CD4-positive, alpha-beta T cell treated with Interleukin-6 for 4 hours (primary cell): ENCODE measurements at places on chromosomes 5 and 9.

GRCh38 chr5:168042284-168043068 lies 249.0 kb upstream of the WWC1 start:
- no peak for DNase-seq

- peak; percentile 20 for DNase-seq
Observed at GRCh38 chr5:157267025-157267424, 1.1 kb downstream of the CYFIP2 start.

DNA sequence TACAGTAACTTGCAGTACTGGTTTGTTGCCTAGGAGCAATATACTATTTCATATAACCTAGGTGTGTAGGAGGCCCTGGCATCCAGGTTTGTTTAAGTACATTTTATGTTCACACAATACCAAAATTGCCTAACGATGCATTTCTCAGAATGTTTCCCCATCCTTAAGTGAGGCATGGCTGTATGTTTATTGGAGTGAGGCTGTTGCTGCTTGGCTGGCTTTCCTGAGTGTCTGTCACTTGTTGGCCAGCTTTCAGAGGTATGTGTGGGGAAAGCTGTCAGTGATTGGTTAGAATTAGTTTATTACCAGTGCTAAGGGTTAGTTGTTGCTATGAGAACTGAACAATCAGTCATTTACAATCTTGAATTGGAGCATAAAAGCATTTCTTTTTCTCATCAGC lies 154.1 kb upstream of the CDH12 start:
- no peak for DNase-seq

GRCh38 chr5:122844136-122844909 lies 1.1 kb upstream of the SNX24 start:
- DNase-seq: peak; percentile 21

DNA sequence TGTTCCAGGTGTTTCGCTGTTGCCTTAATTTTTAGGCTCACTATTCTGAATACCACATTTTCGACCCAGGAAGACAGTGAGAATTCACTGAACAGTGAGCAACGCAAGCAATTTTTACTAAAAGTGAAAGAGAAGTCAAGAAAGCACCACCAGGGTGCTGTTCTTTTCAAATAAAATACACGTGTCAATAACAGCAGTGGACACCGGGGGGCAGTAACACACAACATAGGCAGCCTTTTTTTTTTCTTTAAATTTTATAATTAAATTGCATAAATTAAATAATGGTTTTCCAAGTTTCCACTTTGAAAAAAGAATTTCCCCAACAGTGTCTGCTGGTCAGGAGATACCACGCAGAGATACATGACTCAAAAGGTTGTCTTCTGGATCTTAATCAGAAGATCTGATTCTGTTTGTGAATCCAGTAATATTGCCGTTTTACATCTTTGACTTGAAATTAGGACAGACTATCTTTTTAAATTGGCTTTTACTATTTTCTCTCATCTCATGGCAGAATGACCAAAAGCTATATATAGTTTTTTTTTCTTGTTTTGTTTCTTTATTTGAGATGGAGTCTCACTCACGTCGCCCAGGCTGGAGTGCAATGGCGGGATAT lies 47.1 kb upstream of the SH3GL2 start:
- DNase-seq: no peak

GRCh38 chr5:6361101-6361500 lies 17.2 kb downstream of the MED10 start:
- DNase-seq: no peak

GRCh38 chr5:79692596-79692995 lies 3.0 kb downstream of the CMYA5 start:
- DNase-seq: no peak

DNA sequence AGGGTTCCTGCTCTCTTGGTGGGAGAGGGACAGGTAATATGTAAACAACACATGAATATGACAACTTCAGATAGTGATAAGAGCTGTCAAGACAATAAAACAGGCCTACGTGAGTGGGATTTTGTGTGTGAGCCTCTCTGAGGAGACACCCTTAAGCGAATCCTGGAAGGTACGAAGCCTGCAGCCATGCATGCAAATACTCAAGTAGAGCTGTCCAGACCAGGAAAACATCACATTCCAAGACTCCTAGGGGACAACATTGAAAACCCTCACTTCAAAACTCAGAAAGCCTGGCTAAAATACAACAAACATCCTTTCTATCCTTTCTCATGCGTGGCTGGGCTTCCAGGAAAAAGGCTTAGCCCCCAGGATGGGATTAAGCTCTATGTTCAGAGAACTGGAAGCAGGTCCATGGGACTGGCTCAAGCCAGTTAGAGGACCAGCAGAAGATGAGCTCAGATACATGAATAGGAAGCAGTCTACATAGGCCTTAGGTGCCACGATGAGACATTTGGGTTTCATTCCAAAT lies 124.8 kb upstream of the IQGAP2 start:
- no peak for DNase-seq

DNA sequence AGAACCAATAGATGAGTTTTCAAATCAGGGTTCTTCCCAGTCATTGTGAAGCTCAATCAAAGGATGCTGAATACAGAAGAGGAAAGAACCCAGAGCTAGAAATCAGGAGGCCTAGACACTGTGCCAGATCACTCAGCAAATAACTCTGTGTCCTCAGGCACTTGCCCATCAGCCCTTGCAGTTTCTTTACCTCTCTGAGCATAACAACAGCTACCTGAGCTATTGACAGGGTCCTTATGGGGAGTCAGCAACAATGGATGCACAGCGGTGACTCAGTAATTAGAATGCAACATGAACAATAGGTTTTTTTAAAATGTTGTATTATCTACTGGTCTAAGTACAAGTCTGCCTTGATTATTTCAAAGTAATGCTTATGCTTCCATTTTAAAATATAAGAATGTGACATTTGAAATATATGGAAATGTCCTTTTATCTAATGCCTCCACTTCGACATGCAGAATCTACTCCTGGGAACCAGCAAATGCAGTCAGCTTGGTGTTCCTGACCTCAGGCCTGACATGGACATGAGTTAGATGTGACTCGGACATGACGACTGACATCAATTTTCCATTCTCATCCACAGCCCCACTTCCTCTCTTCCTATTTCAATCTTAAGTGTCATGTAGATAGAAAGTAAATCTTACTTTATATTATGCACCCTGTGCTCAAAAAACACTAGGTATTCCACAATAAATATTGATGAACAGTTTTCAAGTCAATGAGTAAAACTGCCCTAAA lies 155.0 kb downstream of the TLE1 start:
- no peak for DNase-seq

- DNase-seq: peak; percentile 24
Observed at GRCh38 chr9:135797507-135798262, 95.7 kb downstream of the KCNT1 start.

- DNase-seq: no peak
Observed at GRCh38 chr5:82338771-82339373, 60.7 kb upstream of the RPS23 start.

DNA sequence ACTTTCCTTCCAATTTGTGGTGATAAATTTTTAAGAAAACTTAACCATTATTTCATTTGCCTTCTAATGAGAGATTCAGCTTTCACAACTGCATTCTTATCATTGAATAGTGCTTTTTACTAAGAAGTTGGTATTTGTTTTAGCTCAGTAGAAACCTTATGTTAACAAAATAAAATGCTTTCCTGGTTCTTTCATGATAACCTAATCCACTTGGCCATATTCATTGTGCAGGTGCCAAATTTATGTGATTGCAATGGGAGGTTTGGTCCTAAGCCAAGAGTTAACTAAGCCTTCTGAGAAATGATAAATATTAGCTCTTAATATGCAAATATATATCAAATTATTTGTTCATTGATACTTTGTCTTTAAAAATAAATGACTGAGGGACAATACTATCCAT lies 141.1 kb upstream of the TLE4 start:
- no peak for DNase-seq

DNA sequence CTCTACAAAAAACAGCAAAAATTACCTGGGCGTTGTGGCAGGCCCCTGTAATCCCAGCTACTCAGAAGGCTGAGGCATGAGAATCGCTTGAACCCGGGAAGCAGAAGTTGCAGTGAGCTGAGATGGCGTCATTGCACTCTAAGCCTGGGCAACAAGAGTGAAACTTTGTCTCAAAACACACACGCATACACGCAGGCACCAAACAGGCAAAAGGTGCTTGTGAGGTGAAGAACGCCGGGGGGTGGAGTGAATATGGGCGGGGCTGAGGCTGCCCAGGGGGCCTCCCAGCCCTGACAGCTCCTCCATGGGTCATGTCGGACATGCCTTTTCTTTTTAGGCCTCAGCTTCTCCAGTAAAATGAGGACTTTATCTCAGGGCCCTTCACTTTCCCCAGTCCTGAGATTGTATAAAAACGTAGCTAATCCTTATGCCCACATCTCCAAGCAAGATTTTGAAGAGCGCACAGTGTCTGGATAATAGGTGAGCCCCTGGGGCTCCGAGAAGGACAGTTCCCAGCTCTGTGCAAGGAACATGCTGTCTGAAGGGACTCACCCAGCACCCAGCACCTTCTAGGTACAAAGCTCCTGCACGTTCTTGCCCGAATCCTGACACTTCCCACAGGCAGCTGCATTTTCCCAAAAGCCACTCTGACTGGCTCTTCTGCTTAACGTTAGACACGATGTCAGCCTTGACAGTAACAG lies 168.3 kb downstream of the COL23A1 start:
- no peak for DNase-seq

DNA sequence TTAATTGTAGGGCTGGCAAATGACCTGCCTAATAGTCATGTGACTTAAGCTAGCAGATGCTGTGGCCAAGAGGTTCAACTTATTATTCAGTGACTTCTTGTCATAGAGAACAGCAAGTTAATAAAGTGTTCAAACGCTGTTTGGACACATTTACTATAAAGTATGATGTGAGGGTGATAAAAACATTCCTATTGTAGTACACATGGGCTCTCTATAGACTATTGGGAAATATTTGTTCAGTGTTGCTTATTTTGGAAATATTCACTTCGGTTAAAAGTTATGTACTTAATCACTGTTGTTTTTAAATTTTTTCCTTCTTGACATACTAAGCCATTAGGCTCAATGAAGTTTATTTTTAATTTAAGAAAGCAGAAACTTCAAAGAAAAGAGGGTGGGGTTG lies 345.0 kb downstream of the NNT start:
- no peak for DNase-seq

GRCh38 chr5:54243483-54244080 lies 66.8 kb downstream of the ARL15 start:
- DNase-seq: peak; percentile 43

- no peak for DNase-seq
Observed at GRCh38 chr9:683509-684021, 157.9 kb upstream of the DMRT1 start.

DNA sequence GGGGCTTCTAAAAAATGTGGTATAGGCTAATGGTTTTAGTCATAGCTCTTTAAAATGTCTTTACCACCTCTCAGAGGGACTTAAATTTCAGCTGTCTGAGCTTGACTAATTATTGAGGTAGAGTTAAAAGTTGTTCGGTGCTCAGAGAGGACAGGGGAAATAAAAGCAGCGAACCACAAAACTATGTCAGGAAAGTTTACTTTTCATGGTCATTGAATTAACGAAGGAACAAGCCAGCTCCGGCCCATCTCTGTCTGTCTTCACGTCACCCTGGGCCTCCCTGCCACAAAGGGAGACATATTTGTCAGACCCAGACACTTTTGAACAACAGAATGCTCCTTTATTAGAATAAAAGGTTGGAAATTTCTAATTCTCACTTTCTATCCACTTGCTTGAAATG lies 98.8 kb upstream of the EFNA5 start:
- no peak for DNase-seq

DNA sequence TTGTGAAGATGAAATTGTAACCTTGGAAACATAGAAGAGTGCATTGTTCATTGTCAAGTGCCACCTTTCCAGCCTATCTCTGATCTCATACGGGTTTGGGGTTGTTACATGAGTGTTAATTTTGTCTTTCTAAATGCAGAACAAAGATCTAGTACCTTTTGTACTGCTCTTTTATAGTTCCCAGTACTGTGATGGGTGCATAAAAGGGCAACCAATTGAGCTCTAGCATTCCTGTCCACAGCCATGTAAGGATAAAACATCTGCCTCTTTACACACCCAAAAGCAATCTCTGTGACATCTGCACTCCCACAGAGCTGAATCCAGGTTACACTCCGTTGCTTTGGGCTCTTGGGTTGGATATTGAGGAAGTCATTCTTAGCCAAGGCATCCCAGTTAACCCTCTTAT lies 255.2 kb downstream of the SGCD start:
- DNase-seq: no peak

- DNase-seq: no peak
Observed at GRCh38 chr5:87095787-87096186, 171.9 kb upstream of the RASA1 start.

- DNase-seq: no peak
Observed at GRCh38 chr9:72983512-72984225, 30.8 kb upstream of the ALDH1A1 start.

- DNase-seq: peak; percentile 21
Observed at GRCh38 chr5:173581408-173582215, 34.8 kb downstream of the BOD1 start.

DNA sequence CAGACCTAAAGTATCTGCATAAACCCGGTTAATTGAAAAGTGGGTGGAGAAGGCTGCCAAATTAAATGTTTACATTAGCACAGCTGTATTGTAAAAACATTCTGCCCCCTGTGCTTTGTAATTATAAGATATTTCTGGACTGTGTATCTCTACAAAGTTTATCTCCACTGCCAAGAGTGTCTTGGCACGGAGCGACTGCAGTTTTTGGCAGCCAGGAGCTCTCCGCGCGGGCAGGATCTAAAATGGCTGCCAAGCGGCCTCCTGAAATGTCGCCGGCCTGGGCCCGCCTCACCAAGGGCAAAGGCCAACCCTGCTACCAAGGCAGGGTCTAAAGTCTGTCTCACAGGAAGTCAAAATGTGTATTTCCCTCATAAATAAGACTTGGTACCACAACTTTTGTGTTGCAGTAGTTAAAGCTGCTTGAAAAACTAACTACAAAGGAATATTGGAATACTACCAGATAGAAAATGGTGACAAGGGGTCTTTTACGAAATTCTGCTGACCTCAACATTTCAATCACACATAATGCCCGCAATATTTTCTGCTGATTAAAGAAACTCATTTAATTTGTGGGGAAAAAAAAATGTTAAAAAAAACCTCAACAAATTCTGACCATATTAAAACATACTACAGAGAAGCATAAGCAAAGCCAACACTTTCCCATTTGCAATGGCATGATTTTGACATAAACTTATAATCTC lies 110.4 kb downstream of the NFIB start:
- no peak for DNase-seq

DNA sequence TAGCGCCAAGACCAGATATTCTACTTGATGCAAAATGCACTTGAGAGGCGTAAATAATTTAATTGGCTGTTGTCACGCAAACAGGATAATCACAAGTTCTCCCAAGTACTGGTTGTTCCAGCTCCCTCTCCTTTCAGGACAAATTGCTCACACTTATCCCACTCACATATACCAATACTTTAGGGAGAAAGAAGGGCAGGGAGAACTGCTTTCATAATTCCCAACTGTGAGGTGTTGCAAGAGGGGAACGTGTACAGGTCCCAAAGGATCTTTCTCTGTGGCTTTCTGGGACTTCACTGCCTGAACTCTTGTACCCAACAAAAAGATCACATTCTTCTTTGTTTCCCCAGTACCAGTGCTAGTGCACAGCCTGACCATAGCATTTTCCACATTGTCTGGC lies 21.5 kb upstream of the TGFBI start:
- no peak for DNase-seq
